ENCODE measurements at places on chromosomes 2 and 18.

DNA sequence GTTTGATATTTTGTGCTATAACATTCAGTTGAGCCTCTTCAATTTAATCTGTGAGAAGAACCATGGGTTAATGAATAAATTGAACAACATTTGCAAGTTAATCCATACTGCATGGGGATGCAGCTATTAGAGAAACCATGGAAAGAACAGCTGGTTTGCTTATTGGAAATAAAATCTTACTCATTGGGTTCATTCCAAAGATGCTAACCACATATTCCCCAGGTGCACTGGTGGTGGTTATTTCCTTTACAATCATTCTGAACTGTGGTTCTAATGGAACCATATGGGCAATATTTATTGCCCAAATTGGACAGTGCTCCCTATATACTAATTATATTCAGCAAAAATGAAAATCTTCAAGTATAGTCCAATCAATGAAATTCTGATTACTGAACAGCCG, 1200.4 kb upstream of the CDH2 start:
- DNase-seq, result no peak

DNA sequence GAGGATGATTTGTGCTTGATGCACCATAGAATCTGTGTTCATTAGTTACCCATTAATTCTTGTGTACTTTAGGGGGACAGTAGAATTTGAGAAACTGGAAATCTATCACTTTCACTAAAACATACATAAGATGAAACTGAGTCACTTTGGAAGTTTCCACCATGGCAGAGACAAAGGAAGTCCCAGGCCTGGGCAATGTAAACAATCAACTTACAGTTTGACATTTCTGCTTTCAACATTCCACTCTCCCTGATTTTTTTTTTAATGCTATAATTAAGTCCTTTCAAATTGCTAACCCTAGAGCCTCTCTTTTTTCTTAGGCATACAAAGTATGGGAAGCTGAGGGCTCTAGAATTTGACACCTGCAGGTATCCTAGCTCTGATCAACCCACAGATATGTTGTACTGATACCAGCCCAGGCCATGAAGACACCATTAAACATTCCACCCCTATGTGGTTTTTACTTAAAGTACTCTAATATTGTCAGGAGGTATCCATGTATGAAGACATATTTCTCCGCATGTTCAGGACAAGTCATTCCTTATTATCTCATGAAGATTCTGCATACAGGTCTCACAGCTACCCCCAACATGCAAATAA, 88.5 kb upstream of the GLS start:
- no peak for DNase-seq

DNA sequence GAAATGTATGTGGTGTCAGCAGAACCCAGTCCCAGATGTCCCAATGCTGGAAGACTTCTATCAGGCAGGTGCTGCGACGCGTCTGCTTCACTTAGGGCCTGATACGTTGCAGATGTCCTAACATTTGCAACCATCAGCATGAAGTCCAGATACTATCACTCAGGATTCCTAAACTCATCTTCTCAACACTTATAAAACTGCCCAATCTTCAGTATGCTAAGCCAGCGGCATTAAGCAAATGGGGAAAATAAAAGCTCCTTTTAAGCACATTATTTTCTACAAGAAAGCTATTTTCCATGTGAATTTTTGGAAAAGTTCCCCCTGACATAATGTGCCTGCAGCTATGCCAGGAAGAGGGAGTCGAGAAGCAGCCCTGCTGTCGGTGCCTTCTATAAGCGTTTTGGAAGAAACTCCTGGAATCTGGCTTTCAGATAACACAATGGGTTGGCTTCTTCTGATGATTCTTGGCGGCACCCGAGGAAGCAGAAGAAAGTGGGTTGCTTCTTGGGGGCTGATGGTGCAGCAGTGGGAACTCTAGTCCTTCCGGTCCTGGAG, 60.7 kb upstream of the ITGA6 start:
- no peak for DNase-seq

GRCh38 chr2:131146231-131146630, 41.1 kb downstream of the PLEKHB2 start:
- DNase-seq, result no peak

- DNase-seq, result no peak
These were observed 37.7 kb downstream of the DOCK10 start for GRCh38 chr2:225004597-225004996.

DNA sequence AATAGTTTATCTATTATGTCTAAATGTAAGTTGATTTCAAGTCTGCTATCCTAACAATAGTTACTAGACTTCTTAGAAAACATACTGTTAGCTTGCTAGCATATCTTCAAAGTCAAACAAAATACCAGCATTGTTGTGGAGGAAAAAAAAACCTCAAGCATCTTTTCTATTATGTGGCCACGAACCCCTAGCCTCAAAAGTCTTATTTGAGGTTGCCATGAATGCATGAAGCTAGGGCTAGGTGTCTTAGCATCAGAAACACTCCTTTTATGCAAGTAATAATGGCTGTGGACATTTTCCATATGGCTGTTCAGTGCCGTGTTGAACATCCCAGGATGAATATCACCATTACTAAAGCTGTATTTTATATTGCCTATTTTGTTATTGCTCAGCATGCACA, 86.6 kb upstream of the OTX1 start:
- DNase-seq, result no peak

DNA sequence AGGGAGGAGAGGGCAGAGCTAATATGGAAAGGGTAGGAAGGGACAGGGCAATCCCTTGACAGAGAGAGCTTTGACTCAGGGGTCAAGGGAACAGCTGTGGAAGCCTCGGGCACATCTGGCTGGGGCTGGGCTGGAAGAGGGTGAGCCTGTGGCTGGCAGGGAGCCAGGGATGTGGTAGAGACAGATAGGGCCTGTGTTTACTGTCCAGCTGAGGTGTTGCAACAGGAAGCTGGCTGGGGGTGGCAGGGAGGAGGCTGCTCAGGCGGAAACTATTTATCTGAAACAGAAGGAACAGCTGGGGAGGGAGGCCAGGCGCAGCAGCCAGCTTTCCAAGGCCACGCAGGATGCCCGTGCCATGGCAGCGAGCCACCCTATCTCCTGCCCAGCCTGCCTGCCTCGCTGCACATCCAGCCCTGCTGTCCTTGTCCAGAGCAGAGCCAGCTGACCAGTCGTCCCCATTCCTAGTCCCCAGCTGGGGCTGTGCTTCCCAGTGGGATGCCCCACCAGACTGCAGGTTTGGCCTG, 264.7 kb downstream of the CYP26B1 start:
- no peak for DNase-seq

GRCh38 chr2:54497763-54498680, 41.9 kb downstream of the SPTBN1 start:
- no peak for DNase-seq

DNA sequence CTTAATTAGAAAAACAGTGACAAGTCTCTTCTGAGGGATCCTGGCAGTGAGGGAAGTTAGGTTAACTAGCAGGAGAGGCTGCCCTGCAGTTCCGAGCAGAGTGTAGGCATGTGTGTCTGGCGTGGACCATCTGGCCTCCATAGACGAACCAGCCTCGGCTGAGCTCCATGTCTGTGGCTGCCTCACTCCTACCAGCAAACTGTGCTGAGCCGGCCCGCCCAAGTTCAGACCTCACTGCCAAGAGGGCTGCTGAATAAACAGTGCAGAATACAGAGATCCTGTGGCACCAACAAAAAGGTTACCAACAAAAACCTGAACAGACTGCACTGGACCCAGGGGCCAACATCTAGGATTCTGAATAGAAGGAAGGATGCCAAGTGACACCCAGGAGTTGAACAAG, 27.3 kb downstream of the INO80C start:
- DNase-seq, result no peak

DNA sequence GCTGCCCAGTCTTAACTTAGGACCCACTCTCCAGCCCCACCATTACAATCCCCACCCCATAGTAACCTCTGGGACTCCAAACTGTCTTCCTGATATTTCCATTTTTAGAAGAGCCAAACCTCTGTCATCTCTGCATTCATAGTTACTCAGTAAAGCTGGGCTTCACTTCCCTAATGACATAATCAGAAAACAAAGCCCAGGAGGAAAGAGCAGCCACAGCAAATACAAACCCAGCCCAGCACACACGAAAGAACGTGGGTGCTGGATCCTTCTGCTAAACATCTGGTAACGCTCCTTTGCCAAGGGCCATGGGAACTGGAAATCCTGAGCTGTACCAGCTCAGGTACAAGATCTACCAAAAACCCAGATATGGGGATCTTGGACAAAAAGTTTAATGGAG, 36.8 kb upstream of the RIOK3 start:
- DNase-seq, result no peak

GRCh38 chr2:168330624-168331423, 83.4 kb upstream of the STK39 start:
- no peak for DNase-seq

DNA sequence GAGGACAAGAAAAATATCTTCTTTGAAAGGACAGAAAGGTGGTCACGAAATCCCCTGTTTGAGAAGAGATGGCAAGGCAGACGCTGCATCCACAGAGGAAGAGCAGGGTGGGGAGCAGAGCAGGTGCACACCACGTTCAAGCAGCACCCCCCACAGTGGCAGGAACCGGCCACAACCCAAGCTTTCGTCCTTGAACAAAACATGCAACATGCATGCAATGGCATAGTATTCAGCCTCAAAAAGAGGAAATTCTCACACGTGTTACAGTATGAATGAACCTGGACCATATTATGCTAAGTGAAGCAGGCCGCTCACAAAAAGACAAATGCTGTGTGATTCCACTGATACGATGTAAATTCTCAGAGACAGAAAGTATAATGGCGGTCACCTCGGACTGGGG, 51.4 kb downstream of the CMPK2 start:
- DNase-seq, result no peak

DNA sequence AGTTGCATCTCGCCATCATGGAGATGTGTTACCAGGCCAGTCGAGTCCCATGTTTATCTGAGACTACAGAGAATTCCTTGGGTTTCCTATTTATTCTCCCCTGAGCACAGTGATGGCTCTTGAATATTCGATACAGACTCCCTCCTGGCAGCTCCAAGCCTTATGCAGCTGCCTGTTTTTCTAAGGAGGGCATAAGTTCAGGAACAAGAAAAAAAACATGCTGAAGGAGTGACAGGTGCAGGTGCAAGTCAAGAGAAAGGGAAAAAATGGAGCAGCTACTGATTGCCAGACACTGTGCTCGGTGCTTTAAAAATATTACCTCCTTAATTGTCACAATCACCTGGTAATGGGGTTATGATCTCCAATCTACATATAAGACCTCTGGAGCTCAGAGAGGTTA, 177.2 kb upstream of the DPP10 start:
- no peak for DNase-seq

- no peak for DNase-seq
These were observed 112.0 kb downstream of the LYPD6 start for GRCh38 chr2:149442346-149442745.

DNA sequence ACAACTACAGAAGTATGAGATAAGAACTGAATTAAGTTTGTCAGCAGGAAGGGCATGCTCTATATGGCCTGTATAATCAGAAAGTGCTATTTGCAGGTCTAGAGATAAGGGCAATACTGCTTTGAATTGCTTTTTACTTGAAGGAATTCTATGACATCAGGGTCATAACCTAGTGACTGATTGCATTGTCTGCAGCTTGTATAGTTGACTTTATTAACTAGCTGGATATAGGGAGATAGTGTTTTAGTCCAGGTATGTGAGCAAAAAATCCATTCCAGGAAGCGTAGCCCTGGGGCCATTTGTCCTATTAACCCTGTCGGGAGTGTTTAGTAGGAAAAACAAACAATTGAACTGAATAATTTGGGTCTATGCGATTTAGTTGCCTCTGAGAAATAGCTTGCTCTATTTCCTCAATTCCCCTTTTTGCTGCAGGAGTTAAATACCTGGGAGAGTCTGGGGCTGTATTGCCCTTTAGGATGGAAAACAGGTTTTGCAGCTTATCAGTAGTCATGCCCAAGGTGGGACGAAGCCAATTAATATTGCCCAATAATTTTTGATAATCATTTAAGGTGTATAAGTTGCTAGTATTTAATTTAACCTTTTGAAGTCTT, 30.0 kb downstream of the HTR2B start:
- DNase-seq, result no peak

DNA sequence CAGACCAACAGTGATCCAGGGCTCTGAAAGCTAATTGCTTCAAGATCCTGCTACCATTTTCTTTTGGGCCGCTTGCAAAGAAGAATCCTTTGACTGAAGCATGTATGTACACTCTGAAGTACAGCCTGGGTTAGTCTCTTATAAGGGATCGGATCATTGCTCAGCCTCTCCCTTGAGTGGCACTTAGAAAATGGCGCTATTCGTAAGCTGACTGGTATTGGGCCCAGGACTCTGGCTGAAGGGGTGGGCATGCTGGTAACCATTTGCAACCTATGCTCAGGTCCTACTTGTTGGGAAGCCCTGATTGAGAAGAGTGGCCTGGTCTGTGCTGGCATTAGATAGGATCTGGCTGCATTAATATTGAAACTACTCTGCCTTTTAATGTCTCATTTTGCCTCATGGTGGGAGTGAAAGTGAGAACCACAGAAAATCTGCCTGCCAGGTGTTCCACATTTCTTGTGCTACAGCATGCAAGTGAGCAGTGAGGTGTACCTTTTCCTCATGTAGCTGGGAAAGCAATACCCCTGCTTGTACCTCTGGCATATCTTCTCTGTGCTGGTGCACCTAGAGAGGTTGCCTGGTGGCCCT, 661 bp upstream of the MGAT5 start:
- no peak for DNase-seq

- DNase-seq, result no peak
These were observed 1.2 kb downstream of the TFPI start for GRCh38 chr2:187552828-187553681.

GRCh38 chr2:185384822-185385560, 353.6 kb upstream of the FSIP2 start:
- no peak for DNase-seq

- no peak for DNase-seq
These were observed 42.1 kb downstream of the IMPA2 start for GRCh38 chr18:12023375-12023774.

- DNase-seq, result no peak
These were observed 3.2 kb downstream of the TEKT4 start for GRCh38 chr2:94874277-94874997.

- DNase-seq, result no peak
These were observed 17.2 kb downstream of the KCTD18 start for GRCh38 chr2:200492656-200493055.

- no peak for DNase-seq
These were observed 983 bp downstream of the MTX2 start for GRCh38 chr2:176270100-176270750.

DNA sequence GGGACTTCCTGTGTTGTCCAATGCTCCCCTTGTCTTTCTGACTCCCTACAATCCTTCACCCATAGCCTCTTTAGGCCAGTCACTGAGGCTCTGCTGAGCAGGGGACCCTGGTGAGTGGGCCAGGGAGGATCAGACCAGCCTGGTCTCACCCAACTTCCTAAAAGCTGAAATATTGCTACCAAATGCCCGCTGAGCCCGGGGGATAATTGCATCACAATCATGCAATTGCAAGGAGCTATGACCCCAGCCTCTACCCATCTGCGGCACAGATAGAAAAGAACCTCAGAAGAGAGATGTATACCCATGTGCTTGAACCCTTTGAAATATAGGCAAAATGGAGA, 3.7 kb upstream of the SP100 start:
- DNase-seq, result no peak

GRCh38 chr2:71173096-71173495, 42.7 kb downstream of the MPHOSPH10 start:
- no peak for DNase-seq

- no peak for DNase-seq
These were observed 94.9 kb downstream of the NETO1 start for GRCh38 chr18:72772916-72773315.

- DNase-seq, result no peak
These were observed 7.3 kb downstream of the CEP192 start for GRCh38 chr18:12998332-12999060.

All from NCI-H1417 treated with DMSO at 0.1 percent for 48 hours (cell line).